Stimulated activated CD4-positive, alpha-beta T cell treated with anti-CD3 and anti-CD28 coated beads, Interleukin-12 subunit alpha, Interleukin-12 subunit beta, amount 100 ng/mL, for 48 hours (primary cell): ENCODE measurements at places on chromosomes 5 and 9.

DNA sequence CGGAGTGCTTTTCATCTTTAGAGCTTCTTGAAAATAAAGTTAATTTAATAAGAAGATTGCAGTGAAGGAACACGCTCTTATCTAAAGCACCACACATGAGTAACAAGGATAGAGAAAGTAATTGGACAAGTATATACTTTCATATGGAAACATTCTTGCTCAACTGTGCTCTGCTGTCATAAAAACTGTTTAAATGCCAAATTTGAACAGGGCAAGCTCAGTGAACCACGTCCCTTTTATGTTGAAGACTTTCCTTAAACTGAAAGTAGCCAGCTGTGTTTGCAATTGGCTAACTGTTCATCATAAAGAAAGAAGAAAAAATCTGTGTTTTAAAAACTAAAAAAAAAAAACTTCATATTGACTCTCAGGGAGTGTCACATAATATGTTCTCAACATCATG is 1610.7 kb upstream of the C9orf72 start:
- DNase-seq, result no peak

GRCh38 chr9:127854184-127854806 is at the start of gene ENG:
ENG (minus strand) TSS chr9:127854658; CDS start chr9:127854355, 303 bp downstream.
- DNase-seq, result peak; percentile 24

DNA sequence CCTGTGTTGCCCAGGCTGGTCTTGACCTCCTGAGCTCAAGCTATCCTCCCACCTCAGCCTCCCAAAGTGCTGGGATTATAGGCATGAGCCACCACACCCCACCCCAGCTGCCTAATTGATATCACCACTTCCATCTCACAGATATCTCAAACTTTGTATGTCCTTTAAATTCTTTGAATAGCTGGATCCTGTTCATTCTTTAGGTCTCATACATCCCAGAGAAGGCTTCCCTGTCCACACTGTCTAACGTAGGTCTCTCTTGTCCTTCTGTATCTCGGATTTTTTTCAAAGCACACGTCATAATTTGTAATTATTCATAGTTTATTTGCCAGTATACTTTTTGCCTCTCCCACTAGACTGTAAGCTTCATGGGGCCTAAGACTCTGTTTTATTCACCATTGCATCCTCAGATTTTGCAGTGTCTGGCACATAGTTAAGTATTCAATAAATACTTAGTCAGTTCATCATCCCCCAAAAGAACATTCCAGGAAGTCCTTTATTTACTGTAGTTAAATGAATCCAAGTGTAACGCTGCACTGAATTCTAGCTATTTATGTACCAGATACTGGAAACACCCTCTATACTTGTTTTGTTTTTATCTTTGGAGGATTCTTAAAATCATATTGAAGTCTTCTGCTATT is 10.5 kb downstream of the ARSK start:
- no peak for DNase-seq

DNA sequence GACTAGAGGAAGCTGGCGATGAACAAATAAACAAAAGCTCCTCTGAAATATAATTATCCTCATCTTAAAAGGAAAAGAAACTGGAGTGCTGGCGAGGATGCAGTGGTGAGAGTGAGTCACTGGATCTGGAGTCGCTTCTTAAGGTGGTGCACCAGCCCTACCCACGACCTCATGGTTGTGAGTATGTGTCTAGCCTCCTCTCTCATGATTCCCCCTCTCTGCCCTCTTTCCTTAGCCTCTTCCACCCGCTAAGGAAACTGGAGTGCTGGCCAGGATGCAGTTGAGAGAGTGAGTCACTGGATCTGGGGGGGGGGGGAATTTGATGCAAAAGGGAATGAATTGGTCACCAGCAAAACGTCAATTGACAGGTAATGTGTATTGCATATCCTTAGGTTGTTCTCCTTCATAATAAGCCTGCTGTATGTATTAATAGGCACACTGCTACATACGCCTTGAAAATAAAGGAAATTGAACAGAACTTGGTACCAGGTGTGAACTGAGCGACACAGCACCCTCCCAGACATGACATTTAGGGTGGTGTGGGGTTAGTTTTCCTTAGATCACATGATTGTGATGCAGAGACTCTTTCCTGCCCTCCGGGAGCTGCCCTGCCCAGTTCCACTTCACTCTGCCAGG is 36.3 kb upstream of the EBF1 start:
- no peak for DNase-seq

GRCh38 chr5:143200781-143201398 is 202.6 kb downstream of the NR3C1 start:
- DNase-seq, result no peak

- DNase-seq, result no peak
These were observed 15.7 kb downstream of the SEMA4D start for GRCh38 chr9:89482056-89482851.

- no peak for DNase-seq
These were observed 352.7 kb upstream of the GRAMD2B start for GRCh38 chr5:126070481-126070880.

DNA sequence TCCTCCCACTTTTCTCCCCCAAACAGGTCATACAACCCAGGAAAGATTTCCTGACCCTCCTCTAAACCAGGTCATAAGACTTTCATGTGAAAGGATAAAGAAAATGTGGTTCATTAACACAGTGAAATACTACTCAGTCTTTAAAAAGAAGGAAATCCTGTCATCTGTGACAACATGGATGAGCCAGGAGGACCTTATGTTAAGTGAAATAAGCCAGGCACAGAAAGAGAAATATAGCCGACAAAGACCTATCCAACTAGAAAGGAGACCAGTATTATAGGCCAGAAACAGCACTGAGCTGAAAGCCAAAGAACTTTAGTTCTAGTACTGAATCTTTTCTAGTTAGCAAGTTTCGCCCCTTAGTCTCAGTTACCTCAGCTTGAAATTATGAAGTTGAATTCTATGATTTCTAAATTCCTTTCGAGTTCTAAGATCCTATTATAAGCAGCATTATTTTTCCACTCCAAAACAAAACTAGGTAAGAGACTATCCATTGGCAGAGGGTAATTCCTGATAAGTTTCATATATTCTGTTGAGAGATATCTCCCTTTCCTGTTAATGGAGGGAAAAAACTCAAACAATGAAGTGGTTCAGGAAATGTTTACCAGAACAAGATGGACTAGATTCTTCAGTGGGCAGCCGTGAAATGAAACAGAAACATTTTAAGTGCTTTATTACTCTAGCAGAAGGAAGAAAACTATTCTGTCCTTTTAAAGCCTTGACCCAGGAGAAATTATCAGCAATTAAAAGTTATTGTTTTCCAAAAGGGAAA is 42.5 kb downstream of the GNA14 start:
- DNase-seq, result no peak

- DNase-seq, result no peak
These were observed 1.0 kb upstream of the CFAP157 start for GRCh38 chr9:127705577-127706379.

GRCh38 chr9:318646-319045 is 104.0 kb downstream of the DOCK8 start:
- no peak for DNase-seq

DNA sequence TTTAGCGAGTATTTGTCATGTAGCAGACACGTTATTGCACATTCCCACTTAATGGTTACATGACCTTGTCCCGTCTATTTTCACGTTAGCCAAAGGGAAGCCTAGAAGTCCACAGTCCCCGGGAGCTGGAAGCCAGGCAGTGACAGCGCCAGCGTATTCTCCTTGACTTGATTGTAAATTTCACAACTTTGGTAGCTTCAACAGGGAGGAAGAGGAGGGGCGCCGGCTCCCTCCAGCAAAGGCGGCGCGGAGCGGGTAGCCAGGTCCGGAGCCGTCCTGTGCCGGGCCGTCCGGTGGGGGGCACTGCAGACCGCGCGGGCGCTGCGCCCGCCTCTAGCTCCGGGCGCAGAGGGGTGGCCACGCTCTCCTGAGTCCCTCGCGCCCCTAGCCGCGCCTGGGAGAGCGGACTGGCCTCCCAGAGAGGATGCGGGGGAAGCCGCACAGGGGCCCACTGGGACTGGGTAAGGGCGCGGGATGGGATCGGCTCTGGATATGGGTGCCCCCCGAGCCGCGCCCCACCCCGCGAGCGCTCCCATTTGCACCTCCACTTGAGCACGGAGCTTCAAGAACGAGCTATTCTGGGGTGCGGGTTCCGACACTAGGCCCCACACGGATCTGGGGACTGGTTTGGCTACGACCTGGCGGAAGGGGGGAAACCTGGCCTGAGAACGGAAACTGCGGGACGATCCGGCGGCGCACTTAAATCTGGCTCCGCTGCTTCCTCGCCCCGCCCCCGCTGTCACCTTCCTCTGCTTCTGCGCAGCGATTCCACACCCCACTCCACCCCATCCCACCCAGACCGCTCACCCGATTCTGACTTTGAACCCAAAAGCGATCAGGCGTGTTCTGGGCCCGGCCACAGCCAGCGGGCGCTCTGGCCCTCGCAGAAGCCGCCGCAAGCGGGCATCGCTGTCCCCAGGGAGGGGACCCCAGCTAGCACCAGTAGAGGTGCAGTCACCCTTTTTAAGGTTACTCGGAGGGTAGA is 23.8 kb downstream of the KLF4 start:
- DNase-seq, result no peak

DNA sequence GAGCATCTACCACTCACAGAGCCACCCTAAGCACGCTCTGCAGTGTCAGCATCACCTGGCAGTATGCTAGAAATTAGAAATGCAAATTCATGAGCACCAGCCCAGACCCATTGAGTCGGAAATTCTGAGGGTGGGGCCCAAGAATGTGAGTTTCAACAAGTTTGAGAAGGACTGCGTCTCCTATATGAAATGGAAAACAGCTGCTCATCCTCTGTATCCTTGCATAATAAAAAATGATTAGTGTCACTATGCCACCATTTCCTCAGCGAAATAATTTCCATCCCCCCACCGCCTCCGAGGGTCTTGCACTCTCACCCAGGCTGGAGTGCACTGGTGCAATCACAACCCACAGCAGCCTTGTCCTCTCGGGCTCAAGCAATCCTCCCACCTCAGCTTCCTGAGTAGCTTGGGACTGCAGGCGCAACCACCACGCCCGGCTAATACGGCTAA is 1.3 kb upstream of the IQGAP2 start:
- DNase-seq, result no peak

- DNase-seq, result no peak
These were observed 185.6 kb upstream of the DMRT1 start for GRCh38 chr9:655875-656274.
